ENCODE measurements at places on chromosomes 5 and 9.

GRCh38 chr5:154221371-154221896 is 30.9 kb downstream of the GALNT10 start:
- no peak for DNase-seq

DNA sequence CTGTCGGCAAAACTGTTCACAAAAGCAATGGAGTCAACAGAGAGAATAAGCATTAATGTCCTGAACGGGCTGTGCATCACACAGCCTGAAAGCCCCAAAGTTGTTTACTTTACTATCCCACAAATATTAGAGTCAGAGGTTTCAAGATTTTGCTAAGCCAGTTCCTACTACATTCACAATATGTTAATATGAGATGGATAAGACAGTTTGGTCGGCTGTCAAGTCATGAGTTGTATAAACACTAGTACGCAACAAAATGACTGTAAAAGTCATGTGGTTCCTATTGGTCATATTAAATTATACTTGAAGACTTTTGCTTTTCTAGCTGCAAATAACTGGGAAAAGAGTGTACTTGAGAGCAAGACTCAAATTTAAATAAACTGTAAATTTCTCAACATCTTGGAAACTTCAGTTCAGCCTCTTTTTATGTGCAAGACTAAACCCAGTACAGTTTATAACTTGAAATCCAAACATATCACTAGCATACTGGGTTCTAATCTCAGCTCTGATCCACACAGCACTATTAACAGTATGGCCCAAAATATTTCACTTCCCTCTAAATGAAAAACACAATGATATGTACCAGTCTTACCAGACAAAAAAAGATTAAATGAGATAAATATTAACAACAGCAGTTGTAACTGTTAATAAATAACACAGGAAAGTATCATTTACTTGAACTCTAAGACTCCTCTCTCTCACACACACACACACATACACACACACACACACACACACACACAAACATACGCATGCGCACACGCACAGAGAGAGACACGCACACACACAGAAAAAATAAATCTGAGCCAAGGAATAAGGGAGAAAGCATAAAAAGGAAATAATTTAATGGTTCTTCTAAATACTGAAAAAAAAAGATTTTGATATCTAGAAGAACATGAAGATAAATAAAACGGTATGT is 33.1 kb downstream of the FANCC start:
- DNase-seq = no peak

- DNase-seq = no peak
These were observed 201.3 kb downstream of the HSPA4 start for GRCh38 chr5:133253070-133253469.

DNA sequence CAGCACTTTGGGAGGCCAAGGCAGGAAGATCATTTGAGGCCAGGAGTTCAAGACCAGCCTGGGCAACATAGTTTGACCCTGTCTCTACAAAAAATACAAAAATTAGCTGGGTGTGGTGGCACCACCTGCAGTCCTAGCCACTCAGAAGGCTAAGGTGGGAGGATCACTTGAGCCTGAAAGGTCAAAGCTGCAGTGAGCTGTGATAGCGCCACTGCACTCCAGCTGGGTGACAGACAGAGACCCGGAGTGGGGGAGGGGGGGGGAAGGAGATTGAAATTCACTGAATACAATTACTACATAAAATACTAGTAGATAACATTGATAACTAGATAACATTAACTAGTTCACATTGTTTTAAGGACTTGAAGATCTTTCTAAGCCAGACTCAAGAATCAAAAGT is 345.6 kb downstream of the BNC2 start:
- no peak for DNase-seq

DNA sequence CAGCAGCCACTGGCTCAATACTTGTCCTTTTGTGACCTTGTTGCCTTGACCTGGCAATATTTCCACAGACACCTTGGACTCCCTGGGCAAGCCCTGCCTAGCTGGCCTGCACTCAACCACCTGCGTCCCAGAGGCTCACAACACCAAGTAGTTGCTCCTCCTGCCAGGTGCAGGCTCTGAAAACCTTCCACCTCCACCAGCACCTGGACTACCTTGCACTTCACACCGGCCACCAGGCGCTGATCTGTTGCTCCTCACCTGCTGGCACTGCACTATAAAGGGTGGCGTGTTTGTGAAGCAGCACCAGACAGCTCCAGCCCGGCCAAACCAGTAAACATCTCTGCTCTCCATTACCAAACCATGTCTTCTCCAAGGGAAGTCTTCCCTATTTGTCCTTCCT is 997.7 kb downstream of the PTPRD start:
- no peak for DNase-seq

- DNase-seq = no peak
These were observed 24.2 kb upstream of the ANKRD33B start for GRCh38 chr5:10539687-10539998.

GRCh38 chr5:168890816-168891812 is 311.9 kb upstream of the PANK3 start:
- no peak for DNase-seq

DNA sequence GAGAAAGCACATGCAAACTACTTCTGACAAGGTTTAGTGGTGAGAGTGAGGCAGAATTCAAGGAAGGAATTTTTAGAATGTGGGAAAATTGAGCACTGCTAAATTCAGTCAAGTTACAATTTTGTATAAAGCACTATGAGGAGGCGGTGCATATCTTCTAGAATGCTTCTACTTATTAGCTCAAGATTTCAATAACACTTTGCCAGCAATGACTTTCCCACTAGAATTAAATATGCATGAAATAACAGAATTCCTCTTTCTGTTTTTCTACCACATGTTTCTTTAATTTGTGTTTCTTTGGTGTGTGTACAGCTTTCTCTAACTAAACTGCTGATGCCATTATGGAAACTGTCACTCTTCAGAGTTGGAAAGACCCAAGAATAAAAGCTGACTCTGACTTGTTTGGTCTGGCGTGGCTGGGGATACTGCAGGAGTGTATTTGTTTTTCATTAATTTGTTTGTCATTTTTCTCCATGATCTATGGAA is 163.5 kb downstream of the ARSB start:
- no peak for DNase-seq

DNA sequence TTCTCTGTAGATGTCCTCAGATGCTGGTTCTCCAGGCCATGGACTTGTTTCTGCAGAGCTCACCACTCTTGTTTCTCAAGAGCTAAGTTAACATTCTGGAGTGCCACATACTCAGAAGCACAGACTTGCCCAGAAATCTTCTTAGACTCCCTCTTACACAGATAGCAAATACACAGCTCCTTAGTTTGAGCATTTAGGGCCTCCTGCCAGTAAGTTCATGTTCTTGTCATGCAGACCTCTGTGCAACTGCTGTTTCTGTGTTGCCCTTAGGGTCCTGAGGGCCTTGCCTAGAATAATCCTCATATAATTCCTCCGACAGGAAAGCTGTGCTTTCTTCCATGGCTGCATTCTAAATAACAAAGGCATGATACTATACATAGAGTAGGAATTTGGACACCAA is 1.3 kb upstream of the PTPDC1 start:
- DNase-seq = no peak

DNA sequence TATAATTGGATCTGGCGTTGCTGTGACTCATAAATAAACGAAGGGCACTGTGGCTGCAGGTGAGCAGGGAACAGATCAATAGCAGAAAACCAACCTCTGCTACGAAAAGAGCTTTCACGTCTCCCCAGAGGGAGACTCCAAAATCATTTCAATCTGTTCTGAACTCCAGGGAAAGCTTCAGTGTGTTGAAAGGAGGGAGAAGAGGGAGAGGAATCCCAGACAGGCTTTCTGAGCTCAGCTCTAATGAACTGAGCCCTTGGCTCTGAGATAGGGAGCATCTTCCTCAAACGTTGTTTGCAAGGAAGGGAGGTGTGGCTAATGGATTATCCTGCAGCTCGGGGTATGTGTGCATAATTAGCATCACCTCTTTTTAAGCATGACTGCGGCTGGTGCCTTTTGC is 288.0 kb upstream of the IRX4 start:
- DNase-seq = no peak

DNA sequence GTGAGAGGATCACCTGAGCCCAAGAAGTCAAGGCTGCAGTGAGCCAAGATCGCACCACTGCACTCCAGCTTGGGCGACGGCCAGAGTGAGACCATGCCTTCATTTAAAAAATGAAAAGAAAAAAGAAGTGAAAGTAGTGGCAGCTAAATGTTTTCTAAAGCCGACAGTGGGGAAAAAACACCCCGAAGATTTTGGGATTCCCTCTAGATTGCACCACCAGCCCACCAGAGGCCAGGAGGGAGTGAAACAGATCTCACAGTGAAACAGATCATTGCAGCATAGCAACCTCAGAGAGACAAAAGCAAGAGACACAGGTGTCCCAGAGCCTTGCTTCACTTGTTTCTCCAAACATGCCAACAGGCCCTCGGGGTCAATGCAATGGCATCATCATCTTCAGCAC is 156.8 kb downstream of the PAX5 start:
- no peak for DNase-seq

- no peak for DNase-seq
These were observed 115.3 kb upstream of the BNC2 start for GRCh38 chr9:16985559-16986348.

DNA sequence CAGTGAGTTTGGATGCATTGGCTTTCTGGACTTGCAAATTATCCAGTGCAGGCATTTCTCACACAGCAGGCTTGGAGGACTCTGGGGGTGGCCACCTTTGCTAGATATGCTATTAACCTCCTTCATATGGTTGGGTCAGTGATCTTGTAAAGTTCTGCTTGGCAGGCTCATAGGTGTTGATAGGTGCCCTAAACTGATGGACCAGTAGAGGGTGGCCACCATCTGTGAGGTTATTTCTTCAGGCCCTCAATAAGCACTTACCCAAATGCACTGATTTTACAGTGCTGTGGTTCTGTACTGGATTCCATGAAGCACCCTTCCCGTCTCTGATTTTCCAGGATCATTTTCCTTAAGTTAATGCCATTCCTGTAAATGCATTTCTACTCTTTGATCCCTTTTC is 216.3 kb downstream of the COMMD10 start:
- DNase-seq = no peak

DNA sequence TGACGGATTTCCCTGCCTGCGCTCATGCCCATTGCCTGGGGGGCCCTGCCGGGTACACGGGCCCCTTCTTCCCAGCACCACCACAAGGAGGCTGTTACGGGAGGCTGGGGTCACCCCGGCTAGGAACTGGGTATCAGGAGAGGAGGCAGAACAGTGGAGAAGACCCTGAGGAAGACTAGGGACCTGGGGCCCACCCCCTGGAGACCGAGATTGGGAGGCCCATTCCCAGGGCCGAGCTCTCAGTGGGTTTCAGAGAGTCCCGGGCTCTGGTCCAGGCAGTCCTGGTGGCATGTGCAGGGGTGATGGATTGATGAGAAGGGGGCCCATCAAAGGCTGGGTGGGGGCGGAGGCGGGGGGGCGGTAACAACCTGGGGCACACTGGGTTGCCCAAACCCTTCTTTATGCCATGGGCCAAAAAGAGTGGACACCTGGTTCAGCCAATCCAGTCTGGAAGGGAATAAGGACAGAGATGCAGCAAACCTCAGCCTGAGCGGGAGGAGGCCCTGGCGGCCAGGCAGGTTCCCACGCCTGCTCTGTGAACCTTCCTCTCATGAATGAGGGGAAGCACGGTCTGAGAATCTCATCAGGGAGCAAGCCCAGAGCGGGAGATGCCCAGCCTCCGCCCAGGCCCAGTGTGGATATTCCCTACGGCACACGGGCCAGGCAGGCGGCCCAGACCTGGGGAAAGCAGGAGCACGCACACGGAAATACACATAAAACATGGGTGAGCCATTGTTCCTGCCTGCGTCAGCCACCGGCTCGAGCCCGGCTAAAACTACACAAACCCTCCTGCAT is 785 bp upstream of the P4HA2 start:
- DNase-seq = no peak

DNA sequence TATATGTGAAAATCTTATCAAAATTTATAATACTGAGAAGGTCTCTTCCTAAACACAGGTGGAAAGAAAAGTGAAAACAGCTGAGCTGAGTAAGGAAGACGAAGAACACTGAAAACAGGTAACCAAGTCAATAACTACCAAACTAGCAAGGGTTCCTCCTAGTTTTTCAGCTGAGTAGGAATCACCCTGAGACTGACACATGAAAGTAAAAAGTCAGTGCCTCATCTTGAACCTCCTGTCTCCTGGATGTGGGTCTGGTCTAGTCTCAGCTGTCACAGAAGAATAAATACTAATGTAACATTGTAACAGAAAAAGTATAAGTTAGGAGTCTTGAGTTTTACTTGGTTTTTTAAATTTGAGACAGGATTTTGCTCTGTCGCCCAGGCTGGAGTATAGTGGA is 121.0 kb downstream of the MEF2C start:
- DNase-seq = no peak

DNA sequence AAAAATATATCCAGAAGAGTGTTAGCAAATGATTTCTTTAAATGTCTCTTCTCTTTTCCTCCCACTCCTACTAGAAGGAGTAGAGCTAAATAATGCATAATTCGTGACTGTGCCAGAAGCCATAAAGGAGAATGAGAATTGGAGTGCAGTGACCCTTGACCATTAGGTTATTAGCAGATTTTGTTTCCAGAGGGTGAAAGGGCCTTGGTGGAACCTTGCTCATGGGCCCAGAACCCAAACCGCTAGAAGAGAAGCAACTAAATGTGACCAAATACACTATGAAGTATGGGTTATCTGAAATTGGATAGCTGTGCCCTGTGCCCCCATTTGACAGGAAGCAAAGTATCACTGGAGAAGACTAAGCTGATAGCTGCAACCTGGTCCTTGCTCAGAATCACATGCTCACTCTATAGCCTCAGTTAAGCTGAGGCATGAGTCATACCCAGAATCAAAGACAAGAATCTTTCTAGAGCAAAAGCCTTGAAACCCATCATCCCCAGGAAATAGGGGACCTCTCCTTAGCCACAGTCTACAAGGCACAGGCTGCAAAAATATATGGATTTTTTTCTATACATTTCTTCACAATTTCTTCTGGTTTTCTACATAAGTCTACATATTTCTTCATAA is 36.3 kb downstream of the CAPSL start:
- no peak for DNase-seq

DNA sequence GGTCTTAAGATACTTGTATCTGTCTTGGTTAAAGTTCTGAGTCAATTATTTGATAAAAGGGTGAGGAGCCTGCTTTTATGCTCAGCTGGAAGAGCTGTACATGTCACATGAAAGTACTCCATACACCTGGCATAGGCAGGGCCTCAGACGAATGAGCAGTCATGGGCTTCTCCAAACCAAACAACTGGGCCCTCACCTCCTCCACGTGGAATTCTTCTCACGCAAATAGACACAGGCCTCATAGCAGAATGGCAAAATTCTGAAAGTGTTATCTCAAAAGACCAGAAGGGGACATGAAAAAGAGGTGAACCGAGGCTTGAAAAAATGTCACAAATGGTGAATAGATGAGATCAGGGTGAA is 48.6 kb downstream of the FAM240B start:
- no peak for DNase-seq

DNA sequence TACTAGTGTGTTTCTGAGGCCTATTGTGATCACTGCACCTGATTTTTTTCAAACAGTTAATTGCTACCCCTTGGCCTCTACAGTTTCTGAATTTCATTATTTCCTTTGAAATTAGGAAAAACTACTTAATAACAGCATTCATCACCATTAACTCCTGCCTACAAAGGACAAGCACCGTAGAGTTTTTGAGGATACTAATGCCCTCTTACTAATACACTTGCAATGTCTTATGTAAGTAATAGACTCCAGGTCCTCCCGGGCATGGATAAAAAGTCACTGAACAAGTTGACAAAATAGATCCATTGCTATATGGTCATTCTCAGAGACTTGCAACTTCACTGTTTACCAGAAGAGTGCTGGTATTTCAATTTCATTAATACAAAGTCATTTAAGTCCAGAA is 1172.5 kb downstream of the CDH12 start:
- no peak for DNase-seq

GRCh38 chr5:157562111-157562581 is 13.4 kb downstream of the ADAM19 start:
- peak; percentile 70 for DNase-seq

GRCh38 chr9:23824830-23825591 is 1.0 kb downstream of the ELAVL2 start:
- peak; percentile 65 for DNase-seq

All from NCI-H1694 (cell line).